ENCODE measurements at places on chromosomes 3 and 15. TPM values are rescaled to one million over a fixed set of nuclear protein-coding genes. Genes with fewer than 3 reads are reported as not detected.
A peak's percentile ranks its signal among the peaks of the same experiment; 100 is the strongest.

Gene CYFIP1
- 144 TPM for total RNA-seq

- no peak overlapping the region for H3K4me3 ChIP-seq
- no peaks in the 10 kb centered on the region for H3K36me3 ChIP-seq
- DNase-seq = no peak
- no peaks in the 10 kb centered on the region for H3K4me1 ChIP-seq
Observed at GRCh38 chr3:46365737-46366524, 4.8 kb upstream of the CCR5 start.

DNA sequence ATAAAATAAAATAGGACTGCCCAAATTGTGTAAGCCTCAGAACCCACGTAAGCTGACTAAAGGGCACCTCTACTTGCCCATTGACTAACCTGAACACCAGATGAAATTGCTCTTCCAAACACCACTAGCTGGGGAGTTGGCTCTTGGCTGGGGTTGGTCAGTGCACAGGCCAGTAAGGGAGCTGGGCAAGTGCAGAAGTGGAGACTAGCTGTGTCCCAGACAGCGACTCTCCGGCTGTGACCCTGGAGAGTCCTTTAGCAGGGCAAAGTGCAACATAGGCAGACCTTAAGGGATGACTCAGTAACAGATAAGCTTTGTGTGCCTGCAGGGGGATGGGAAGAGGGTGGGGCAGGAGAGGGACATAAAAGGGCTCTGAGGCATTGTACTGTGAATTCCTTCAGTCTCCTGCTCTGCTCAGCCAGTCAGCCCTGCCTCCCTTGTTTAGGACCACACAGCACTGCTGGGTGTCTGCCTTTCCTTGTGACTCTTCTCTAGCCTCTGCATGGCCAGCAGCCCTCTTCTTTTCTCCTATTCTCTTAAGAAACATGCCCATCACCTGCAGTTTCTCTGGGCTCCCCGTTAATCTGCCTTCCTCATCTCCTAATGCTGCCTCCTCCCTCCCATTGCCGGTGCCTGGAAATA lies 13.2 kb downstream of the NR1I2 start:
- no peak overlapping the region for H3K27ac ChIP-seq
- H3K4me1 ChIP-seq = 0 out of 2 replicates have a peak, but pooled peaks cover 2% of the 10 kb centered on the region
- H3K36me3 ChIP-seq = no peaks in the 10 kb centered on the region
- no peak overlapping the region for H3K4me3 ChIP-seq
- DNase-seq = no peak

DNA sequence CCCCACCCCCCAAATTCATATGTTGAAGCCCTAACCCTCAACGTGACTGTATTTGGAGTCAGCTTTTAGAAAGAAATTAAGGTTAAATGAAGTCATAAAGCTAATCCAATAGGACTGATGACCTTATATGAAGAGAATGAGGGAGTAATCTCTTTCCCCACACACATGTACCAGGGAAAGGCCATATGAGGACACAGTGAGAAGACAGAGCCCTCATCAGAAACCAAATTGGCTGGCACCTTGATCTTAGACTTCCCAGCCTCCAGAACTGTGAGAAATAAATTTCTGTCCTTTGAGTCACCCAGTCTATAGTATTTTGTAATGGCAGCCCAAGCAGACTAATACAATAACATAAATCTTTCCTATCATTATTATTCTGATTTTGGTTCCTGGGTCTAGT lies 194.7 kb upstream of the NANOGP8 start:
- H3K4me1 ChIP-seq = no peaks in the 10 kb centered on the region
- H3K36me3 ChIP-seq = no peaks in the 10 kb centered on the region
- no peak overlapping the region for H3K27ac ChIP-seq
- H3K27me3 ChIP-seq = no peaks in the 10 kb centered on the region

GRCh38 chr3:129795186-129796010 lies 98.1 kb downstream of the TMCC1 start:
- no peaks in the 10 kb centered on the region for H3K27me3 ChIP-seq
- no peaks in the 10 kb centered on the region for H3K36me3 ChIP-seq
- no peak overlapping the region for H3K4me3 ChIP-seq

Gene CRYGS
- total RNA-seq = 0.36 TPM

GRCh38 chr3:66998904-66999235 lies 763 bp downstream of the KBTBD8 start:
- no peak for DNase-seq
- H3K27me3 ChIP-seq = no peaks in the 10 kb centered on the region
- peak overlapping the region; percentile 57 for H3K4me3 ChIP-seq
- peak overlapping the region; percentile 35 for H3K27ac ChIP-seq
- peaks cover 2% of the 10 kb centered on the region for H3K4me1 ChIP-seq

DNA sequence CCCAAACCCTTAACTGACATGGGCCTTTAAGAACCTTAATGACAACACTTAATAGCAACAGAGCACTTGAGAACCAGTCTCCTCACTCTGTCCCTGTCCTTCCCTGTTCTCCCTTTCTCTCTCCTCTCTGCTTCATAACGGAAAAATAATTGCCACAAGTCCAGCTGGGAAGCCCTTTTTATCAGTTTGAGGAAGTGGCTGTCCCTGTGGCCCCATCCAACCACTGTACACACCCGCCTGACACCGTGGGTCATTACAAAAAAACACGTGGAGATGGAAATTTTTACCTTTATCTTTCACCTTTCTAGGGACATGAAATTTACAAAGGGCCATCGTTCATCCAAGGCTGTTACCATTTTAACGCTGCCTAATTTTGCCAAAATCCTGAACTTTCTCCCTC lies 49.9 kb downstream of the PGPEP1L start:
- no peak overlapping the region for H3K4me3 ChIP-seq
- H3K27me3 ChIP-seq = no peaks in the 10 kb centered on the region
- H3K36me3 ChIP-seq = peaks cover 68% of the 10 kb centered on the region
- no peak for DNase-seq
- H3K4me1 ChIP-seq = peaks cover 18% of the 10 kb centered on the region

Gene ACSBG1
- total RNA-seq = not detected

- H3K4me3 ChIP-seq = no peak overlapping the region
- H3K27me3 ChIP-seq = no peaks in the 10 kb centered on the region
- H3K27ac ChIP-seq = no peak overlapping the region
- no peaks in the 10 kb centered on the region for H3K4me1 ChIP-seq
- no peak for DNase-seq
- no peaks in the 10 kb centered on the region for H3K36me3 ChIP-seq
Observed at GRCh38 chr3:16666206-16666605, 61.0 kb upstream of the DAZL start.

DNA sequence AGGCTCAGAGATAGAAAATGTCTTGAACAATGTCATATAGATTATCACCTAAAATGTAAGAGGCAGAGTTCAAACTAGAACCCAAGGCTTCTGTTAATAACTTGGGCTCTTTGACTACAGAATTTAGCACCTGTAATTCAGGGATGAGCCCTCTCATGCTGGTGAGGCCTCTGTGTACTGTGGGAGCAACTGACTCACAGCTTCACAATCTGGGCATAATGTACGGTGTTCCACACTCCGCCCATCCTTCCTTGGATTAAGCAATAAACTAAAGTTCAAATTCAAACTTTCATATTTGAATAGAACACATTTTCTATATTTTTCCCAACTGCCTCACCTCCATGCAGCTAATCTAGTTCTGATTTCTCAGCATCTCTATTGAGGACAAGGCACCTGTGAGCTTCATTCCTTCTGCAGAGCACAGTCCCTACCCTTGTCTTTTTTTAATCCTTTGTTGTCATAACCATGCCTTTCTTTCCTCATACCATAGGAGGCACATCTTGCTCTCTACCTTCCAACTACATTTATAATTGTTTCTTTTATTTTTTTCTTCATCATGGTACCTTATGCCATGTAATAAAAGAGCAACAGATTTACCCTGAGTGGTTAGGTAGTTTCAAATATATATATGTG lies 392.1 kb downstream of the NLGN1 start:
- H3K27me3 ChIP-seq = no peaks in the 10 kb centered on the region
- no peaks in the 10 kb centered on the region for H3K4me1 ChIP-seq
- no peaks in the 10 kb centered on the region for H3K36me3 ChIP-seq
- no peak overlapping the region for H3K27ac ChIP-seq

Gene ZNF660
- total RNA-seq = 1.4 TPM

DNA sequence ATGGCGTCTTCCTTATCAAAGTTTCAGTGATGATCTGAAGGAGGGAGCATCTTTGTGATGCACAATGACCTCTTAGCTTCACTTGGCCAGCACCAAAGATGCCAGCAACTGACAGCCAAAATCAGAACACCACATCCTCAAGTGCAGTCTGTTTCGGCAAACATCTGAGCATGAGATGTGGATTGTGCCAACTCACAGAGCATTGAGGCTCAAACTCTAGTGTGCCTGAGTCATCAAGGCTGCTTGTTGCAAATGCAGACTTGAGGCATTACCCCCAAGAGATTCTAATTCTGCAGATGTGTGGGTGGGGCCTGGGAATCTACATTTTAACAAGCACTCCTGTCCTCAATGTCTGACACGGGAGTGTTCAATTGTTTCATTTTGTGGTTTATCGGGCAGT lies 35.8 kb downstream of the ABHD5 start:
- H3K4me3 ChIP-seq = no peak overlapping the region
- DNase-seq = peak; percentile 68
- H3K27ac ChIP-seq = no peak overlapping the region
- H3K27me3 ChIP-seq = no peaks in the 10 kb centered on the region

GRCh38 chr15:78164010-78164409 lies 14.8 kb downstream of the IDH3A start:
- H3K27me3 ChIP-seq = no peaks in the 10 kb centered on the region
- DNase-seq = no peak
- H3K36me3 ChIP-seq = peaks cover 43% of the 10 kb centered on the region
- H3K4me3 ChIP-seq = no peak overlapping the region
- no peak overlapping the region for H3K27ac ChIP-seq

GRCh38 chr3:149512073-149512782 lies 37.7 kb downstream of the TM4SF4 start:
- H3K27ac ChIP-seq = no peak overlapping the region
- peak; percentile 72 for DNase-seq
- no peaks in the 10 kb centered on the region for H3K27me3 ChIP-seq
- H3K4me3 ChIP-seq = no peak overlapping the region

Gene RAF1
- total RNA-seq = 151 TPM

Gene FAM43A
- total RNA-seq = 3.1 TPM

Gene UBA7
- total RNA-seq = 18.6 TPM

DNA sequence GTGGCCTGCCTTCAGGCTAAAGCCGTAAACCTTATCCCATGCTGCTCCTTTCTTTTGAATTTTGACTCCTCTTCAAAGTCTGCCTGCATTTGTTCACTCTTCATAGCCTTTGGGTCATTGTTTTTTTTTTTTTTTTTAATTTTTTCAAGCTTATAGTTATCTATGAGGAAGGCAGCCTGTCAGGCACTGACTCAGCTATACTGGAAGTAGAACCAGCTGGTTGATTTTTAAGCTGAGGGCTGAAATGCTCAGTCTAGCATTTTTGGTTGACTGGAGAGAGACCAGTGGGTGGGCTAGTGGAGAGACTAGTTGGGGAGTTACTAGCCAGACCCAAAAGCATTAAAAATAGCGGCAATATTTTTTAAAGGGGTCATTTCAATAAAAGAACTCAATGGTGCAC lies 44.1 kb downstream of the C3orf20 start:
- H3K4me1 ChIP-seq = peaks cover 3% of the 10 kb centered on the region
- no peaks in the 10 kb centered on the region for H3K36me3 ChIP-seq
- H3K4me3 ChIP-seq = no peak overlapping the region
- no peak overlapping the region for H3K27ac ChIP-seq
- peaks cover 2% of the 10 kb centered on the region for H3K27me3 ChIP-seq

Data from IMR-90 (cell line).